Naive thymus-derived CD4-positive, alpha-beta T cell (primary cell): ENCODE measurements at places on chromosomes 2 and 18.

DNA sequence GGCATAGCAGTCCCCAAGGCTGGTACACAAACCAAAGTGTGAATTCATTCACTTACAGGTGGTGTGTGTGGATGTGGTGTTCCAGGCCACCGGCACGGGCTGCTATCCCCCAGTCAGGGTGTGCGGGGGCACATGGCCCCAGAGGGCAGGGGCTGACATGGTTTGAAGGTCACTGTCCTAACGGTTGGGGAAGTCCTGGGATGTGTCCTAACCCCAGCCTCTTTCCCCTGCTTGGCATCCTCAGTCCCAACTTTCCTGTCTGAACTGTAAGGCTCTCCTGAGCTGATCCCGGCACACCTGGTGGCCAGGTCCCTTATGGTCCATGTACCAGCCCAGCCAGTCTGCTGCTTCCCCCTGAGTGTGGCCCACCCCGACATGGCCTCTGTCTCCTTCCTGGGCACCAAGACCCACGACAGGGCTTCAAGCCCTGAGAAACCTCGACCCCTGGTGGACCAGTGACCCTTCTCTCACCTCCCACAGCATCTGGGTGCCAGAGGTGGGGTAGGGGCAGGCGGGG, 2.4 kb upstream of the TMEM185B start:
- peaks cover 26% of the 10 kb centered on the region for H3K4me1 ChIP-seq
- H3K36me3 ChIP-seq = no peaks in the 10 kb centered on the region
- no peaks in the 10 kb centered on the region for H3K27me3 ChIP-seq
- DNase-seq = no peak

DNA sequence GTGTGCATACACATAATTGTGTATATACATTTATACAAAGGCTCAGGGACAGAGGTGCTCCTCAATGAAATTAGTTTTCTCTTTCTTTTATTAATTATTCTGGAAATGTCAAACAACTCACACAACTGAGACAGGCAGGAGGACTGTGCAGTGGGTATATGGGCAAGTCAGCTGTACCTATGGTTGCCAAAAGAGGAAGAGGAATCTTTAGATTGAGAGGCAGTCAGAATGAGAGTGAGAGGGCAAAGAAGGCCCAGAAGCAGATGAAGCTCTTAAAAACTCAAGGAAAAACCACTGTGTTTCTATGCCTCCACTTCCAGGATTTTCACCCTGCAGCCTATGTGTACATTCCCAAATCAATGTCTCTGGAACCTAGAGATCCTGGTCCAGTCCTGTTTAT, 79.1 kb downstream of the CACNB4 start:
- H3K27ac ChIP-seq = no peak overlapping the region
- DNase-seq = no peak
- H3K4me1 ChIP-seq = no peaks in the 10 kb centered on the region
- no peak overlapping the region for H3K4me3 ChIP-seq
- no peaks in the 10 kb centered on the region for H3K27me3 ChIP-seq
- no peaks in the 10 kb centered on the region for H3K36me3 ChIP-seq

- H3K36me3 ChIP-seq = no peaks in the 10 kb centered on the region
- no peak for DNase-seq
- no peak overlapping the region for H3K27ac ChIP-seq
- H3K27me3 ChIP-seq = no peaks in the 10 kb centered on the region
Measured at GRCh38 chr2:68853915-68854314, 17.3 kb downstream of the BMP10 start.

DNA sequence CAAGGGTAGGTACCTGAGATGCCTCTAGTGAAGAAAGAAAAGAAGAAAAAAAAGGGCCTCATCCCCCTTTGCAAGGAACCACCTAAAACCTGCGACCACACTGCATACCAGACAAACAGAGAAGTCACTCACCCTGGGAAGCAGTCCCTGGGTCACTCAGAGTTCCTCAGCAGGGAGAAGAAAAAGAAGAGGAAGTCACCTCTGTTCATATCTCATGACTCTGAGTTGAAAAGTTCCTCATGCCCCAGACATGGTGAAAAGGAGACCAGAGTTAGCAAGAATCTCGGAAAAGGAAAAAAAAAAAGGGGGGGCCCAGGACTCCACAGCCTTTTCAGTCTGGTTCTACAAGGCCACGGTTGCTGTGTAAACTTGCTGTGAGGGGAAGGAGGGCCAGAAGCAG, 478.4 kb upstream of the NRXN1 start:
- H3K27me3 ChIP-seq = no peaks in the 10 kb centered on the region
- no peaks in the 10 kb centered on the region for H3K4me1 ChIP-seq
- H3K4me3 ChIP-seq = no peak overlapping the region
- no peak overlapping the region for H3K27ac ChIP-seq
- no peaks in the 10 kb centered on the region for H3K36me3 ChIP-seq

DNA sequence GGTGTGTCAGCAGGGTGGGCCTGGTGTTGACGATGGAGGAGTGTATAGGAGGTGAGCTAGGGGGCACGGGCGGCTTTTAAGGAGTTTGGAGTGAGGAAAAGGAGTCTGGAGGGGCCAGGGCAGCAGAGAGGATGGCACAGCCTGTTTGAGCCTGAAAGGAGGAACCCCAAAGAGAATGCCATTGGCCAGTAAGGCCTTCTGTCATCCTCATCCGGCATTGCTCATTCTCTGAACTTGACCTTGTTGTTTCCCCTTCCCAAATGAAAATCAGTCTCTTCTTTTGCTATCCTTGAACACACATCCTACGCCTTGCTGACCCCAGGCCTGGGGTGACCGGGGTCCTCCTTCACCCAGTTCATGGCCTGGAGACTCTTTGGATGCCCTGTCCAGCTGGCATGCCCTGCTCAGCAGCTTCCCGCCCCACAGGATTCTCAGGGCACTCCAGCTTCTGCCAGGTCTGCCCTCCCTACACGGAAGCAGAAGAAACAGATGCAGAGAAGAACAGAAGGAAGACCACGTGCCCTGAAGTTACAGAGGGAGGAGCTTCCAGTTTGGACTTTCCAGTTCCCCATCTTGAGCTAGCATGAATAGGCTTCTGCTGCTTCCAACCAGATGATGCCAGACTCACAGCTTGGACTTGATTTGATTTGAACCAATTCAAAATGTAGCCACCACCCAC, 20.5 kb upstream of the KIF3C start:
- no peak overlapping the region for H3K4me3 ChIP-seq
- no peaks in the 10 kb centered on the region for H3K4me1 ChIP-seq
- DNase-seq = no peak
- H3K36me3 ChIP-seq = no peaks in the 10 kb centered on the region
- H3K27me3 ChIP-seq = no peaks in the 10 kb centered on the region
- no peak overlapping the region for H3K27ac ChIP-seq

DNA sequence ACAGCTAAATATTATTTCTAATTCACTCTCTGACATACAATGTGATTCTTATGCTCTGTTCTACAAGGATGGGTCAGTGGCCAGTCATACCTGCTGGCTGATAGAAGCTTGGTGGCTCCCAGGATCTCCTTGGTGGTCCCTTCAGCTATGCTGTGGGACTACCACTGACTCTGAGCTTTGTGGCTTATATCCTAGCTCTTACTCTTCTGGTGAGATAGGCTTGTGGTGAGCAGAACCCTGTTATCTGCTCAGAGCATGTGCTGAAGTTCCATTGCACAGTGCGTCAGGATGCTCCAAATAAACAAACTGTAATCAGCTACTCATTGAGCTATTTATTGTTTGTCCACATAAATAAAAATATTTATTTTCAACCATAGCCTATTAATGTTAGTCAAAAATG, 51.7 kb downstream of the MFSD6 start:
- DNase-seq = no peak
- no peak overlapping the region for H3K27ac ChIP-seq
- no peaks in the 10 kb centered on the region for H3K4me1 ChIP-seq

DNA sequence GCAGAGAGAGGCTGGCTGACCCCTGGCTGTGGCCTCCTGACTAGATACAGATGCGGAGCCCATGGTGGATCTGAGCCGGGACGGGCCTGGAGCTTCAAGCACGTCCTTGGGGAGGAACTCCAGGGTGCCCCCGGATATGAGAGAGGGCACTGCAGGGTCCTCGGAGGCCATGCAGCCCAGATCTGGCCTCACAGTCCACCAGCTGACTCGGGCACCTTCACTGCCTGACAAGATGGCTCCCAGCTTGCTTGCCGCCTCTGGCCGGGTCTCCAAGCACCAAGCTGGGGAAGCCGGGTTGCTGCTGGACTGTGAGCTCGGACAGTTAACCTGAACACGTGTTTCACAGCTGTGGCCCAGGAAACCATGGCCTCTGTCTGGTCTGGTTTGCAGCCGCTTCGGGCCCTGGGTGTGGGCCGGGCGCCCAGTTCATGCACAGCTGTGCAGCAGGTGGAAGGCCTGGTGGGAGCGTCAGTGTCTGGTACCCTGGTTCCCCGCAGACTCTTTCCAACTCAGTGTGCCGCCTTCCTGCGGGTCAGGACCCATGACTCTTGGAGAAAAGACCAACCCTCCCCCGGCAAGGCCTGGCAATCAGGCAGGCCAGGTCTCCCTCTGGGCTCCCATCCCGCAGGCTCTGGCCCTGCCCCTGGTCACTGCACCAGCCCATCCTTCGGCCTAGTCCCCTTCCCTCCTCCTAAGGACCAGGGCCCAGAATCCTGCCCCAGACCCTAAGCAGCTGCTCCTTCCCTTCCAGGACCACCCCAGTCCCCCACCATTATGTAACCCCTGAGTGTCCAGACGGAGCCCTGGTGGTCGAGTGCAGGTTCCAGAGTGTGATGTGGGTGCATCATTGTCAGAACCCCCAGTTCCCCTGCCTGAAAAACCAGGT, 74.6 kb upstream of the OTOS start:
- H3K27ac ChIP-seq = no peak overlapping the region
- H3K4me3 ChIP-seq = no peak overlapping the region
- no peaks in the 10 kb centered on the region for H3K4me1 ChIP-seq
- H3K27me3 ChIP-seq = no peaks in the 10 kb centered on the region
- no peak for DNase-seq
- H3K36me3 ChIP-seq = no peaks in the 10 kb centered on the region

DNA sequence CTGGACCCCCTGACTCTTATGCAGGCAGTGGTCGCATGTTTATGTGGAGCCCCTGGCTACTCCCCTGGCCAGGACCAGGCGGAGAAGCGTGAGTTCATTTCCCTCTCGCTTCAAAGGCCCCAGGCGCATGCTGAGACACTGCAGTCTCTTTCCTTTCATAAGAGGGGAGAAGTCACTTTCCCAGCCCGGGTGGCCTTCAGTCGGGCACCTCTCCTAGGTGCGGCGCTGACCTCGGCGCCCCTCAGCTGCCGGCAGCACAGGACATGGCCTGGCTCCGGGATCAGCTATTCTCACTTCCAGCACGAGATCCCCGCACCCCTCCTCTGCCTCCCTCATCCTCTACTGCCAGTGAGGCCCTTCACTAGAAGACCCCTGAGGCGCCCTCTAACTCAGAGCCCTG, 184.7 kb upstream of the PXDN start:
- H3K4me3 ChIP-seq = no peak overlapping the region
- no peak overlapping the region for H3K27ac ChIP-seq
- no peak for DNase-seq
- no peaks in the 10 kb centered on the region for H3K27me3 ChIP-seq

DNA sequence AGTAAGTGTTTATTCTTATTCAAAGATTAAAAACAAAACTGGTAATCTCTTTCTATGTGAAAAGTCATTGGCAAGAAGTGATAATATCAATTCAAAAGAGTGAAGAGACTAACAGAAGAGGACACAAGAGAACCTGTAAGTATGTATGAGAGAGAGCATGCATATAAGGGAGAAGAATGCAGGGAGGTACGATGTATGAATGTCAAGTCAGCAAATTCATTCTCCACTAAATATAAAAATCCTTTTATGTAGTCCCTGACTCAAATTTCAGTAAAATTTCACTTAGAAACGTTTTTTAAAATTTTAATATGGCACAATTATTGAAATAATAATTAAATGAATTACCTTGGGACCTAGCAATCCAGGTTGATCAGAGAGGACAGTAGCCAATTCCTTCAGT, 55.3 kb downstream of the NCKAP1 start:
- no peak for DNase-seq
- H3K27me3 ChIP-seq = no peaks in the 10 kb centered on the region
- H3K27ac ChIP-seq = no peak overlapping the region
- no peak overlapping the region for H3K4me3 ChIP-seq
- no peaks in the 10 kb centered on the region for H3K36me3 ChIP-seq
